Stimulated activated CD4-positive, alpha-beta T cell treated with anti-CD3 and anti-CD28 coated beads, Interleukin-4, amount 100 ng/mL, for 24 hours (primary cell): ENCODE measurements at places on chromosomes 6 and 20.

- DNase-seq: no peak
Measured at GRCh38 chr6:142682985-142683384, 262.0 kb downstream of the HIVEP2 start.

DNA sequence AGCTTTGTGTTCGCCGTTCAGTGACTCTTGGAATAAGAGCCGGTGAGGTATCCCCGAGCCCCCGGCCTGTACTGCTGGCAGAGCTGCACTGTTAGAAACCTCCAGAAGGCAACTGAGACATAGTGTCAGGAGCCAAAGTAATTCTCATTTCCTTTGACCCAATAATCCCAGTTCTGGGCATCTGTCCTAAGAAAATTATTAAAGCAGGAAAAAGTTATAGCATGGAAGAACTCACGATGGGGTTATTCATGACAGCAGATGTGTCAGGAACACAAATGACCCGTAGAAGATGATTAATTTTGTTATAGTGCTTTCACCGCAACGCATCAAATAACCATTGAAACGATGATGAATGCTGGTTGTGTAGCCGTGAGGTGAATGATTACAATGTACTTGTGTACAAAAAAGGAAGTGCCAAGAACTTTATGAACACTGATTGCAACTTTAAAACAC is 20.3 kb downstream of the CYP21A2 start:
- no peak for DNase-seq

GRCh38 chr6:54308289-54308985 is at the start of gene TINAG:
TSS of gene TINAG (plus strand) at chr6:54308441. CDS start at chr6:54308551, 110 bp downstream.
- DNase-seq: no peak

DNA sequence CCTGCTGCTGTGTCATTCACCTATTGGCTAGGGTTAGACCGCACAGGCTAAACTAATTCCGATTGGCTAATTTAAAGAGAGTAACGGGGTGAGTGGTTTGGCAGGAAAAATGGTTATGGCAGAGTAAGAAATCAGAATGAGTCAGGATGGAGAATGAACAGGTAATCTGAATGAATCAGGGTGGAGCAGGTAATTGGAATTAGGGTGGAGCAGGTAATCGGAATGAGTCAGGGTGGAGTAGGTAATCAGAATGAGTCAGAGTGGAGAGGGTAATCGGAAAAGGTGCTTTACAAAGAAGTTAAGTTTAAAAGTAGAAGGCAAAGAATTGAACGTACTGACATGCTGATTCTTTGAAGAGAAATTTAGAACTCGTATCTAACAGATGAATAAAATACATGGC is 11.7 kb downstream of the SLC35A1 start:
- no peak for DNase-seq

DNA sequence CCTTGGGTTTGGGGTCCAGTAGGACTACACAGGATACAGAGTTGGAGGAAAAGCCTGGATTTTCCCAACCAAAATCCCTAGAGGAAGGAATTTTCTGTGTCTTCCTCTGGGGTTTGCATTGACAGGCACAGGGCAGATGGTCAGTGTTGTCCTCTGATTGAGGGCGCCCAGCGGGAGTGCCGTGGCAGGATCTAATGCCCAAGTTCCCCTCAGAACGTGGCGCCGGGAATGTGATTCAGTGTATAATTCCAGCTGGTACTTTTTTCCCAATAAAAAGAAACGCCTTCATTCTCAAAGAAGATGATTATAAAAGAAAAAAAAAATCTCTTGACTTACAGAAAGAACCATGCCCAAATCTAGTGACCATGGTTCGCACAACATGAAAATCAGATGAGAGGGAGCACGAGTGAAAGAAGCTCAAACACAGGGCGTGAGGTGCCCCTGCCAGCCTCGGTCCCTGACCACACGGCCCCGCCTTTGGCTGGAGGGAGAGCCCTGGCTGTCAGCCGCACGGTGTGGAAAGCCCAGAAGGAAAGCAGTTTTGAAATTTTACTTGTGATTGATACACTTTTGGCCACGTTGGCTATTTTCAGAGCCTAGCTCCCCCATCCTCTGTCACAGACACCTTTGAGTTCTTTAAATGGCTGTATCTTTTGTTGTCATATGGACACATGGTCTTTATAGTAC is 31.6 kb downstream of the VEGFA start:
- no peak for DNase-seq

GRCh38 chr6:34391786-34392496 is 528 bp downstream of the NUDT3 start:
- peak; percentile 52 for DNase-seq

GRCh38 chr20:57076152-57076652 is 190.2 kb downstream of the BMP7 start:
- DNase-seq: no peak

DNA sequence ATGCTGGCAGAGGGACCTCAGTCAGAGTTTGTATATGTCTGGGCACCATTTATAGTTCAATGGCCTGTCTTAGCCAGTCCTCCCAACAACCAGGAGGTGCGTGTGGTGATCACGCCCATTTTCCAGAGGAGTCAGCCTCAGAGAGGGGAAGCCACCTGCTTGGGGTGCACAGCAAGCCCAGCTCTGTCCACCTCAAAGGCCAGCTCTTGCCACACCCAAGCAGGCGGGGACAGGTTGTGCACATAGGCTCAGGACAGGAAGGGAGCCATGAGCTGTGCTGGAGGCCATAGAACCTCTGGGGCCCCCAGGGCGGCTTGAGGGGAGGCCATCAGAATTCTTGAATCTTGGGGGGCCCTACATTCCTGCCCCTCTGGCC is 61.2 kb downstream of the DLGAP4 start:
- DNase-seq: no peak

DNA sequence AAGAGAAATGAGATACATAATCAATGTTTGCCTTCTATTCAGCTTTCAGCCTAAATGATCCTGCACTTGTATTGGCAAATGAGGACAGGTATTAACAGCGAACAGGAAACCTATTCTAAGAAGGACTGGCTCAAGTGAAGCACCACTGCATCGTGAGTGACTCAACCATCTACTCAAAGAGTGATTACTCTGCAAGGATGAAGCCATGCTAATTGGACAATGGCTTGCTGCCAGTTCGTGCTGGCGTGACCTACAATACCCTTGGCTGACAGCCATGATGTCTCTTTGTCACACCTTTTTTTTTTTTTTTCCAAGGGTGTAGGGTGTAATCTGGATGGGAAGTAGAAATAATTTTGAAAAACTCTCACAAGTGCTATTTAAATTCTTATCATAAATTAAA is 104.9 kb downstream of the GJA10 start:
- DNase-seq: no peak

DNA sequence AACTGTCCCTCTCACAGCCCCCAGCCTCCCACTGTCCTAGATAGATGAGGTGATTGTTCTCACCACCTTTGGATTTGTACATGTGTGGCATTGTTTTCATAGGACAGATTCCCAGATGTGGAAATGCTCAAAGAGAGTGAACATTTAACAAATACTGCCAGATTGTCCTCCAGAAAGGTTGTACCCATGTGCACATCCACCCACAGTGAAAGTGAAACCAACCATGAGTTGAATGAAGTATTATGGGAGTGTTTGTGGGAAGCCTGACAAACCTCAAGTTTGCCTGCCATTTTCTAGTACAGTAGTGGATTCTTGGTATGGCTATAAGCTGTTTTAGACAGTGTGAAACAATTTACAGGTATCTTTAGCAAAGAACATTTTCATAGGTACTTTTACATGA is 42.7 kb downstream of the ANKRD6 start:
- peak; percentile 10 for DNase-seq

- no peak for DNase-seq
Measured at GRCh38 chr20:35291654-35292503, at the start of gene FAM83C. TSS of gene FAM83C (minus strand) at chr20:35292425. CDS start at chr20:35292304, 121 bp downstream.

GRCh38 chr6:34553146-34553545 is 3.0 kb downstream of the SPDEF start:
- DNase-seq: no peak

GRCh38 chr6:11730641-11731040 is 48.0 kb downstream of the ADTRP start:
- peak; percentile 36 for DNase-seq

GRCh38 chr6:4134841-4135664 is at the start of gene ECI2:
TSS of gene ECI2 (minus strand) at chr6:4135575. CDS start at chr6:4135560, 15 bp downstream.
- DNase-seq: peak; percentile 48

DNA sequence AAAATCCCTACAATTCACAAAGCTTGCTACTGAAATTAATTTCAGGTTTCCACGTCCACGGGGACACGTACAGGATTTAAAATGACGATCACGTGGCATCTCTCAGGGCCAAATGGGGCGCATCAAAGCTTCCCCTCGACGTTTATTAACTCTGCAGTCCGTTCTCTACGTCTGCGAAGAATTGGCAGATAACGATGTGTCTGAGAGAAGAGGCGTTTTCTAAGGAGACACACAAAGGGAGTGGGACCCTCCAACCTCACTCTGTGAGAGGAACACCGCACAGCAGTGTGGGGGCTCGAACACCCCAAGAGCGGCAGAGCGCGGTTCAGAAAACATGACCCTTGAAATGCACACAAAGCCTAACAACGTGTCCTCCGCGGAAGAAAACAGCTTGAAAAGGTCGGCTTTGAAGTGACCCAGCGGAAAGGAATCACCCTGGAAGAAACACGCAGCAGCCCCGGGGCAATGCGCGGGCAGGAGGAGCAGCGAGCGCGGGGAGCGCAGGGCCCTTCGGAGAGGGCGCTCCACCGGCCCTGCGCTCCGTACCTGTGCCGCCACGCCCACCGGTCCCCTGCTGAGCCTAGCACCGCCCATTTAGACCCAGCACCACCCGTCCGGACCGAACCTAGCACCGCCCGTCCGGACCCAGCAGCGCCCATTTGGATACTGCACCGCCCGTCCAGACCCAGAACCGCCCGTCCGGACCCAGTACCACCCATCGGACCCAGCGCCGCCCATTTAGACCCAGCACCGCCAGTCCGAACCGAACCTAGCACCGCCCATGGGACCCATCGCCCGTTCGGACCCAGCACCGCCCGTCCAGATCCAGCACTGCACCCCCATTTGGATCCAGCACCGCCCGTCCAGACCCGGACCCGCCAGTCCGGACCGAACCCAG is 1.1 kb upstream of the AFDN start:
- peak; percentile 22 for DNase-seq

DNA sequence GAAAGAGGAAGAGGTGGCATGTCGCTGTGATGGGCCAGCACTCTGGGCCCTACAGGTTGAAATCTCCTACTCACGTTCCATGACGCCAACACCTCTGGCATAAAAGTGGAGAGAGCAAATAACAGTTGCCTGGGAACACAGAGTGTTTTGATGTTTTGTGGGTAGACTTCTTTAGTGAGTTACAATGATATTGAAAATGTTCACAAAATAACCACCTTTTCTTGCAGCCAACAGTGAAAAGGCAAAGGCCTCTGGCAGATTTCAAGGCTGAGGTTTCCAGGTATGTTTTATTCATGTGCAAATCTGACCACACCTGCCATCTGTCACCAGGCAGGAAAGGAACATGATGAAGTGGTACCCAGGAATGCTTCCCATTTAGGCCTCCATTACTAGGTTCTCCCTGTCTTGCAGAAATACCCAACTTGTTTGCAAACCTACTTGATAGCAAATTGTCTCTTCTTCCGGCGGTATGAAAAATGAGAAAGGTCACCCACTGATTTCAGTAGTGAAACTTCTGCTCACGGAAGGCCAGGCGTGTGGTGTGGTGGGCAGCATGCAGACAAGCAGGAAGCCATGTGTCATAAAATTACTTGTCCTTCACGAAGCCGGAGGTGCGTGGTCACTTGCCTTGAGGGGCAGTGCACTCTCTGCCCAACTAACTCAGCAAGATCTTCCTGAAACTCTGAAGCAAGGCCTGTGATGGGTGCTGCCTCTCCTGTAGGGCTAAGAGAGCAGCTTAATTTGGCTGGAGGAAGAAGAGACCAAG is 299.1 kb upstream of the PRDM1 start:
- no peak for DNase-seq

DNA sequence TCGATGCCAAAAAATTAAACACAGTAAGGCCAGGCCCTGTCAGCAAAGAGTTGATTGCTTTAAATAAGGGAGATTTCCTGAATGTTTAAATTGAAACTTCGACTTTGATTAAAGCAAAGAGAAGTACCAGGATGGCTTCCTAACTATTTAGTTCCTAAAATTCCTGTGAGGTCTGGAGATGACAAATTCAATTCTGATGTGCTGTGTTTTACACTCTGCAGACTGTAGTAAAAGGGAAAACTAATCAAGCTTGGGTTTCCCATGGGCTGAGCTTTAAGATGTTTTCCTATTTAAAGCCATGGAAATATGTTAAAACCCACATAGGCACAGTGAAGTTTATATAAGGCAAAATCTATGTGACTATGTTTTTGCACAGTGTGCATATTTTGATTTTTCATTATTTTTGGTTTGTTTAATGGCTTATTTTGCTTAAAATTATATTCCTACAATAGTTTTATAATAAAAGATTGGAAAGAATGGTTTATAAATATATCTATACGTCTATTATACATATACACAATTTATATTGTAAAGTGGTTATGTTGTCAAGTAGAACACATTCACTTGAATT is 198.5 kb upstream of the EYA4 start:
- DNase-seq: no peak

GRCh38 chr6:36852481-36853147 is 13.4 kb upstream of the CPNE5 start:
- DNase-seq: no peak

- no peak for DNase-seq
Measured at GRCh38 chr6:37536491-37537190, 36.9 kb upstream of the CCDC167 start.

DNA sequence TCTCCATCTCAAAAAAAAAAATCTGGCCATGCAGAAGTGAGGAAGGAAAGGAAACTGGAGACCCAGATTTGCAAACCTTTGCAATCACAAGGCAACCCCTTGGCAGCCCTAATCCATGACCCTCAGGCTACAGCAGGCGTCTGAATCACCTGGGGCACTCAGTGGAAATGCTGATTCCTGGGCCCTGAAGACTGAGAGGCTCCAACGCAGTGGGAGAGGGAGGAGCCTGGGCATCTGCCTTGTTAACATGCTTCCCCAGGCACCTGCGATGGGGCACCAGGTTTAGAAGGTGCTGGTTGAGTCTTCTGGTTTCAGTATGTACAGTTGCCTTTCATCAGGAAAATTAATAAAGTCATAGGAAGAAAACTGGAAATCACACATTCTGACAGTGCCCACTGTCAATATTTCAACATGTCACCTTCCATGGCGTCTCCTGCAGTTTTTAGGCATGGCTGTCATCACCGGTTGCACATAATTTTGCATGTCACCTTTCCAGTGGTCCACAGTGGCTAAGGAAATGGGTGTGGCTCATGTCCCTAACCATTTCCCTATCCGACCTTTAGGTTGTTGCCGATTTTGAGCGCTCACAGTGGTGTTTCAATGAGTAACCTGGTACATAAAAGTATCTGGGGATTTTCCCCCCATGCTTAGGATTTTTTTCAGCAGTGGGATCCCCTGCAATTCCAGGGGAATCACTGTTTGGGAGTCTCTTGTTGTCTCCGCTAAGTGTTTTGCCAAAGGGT is 56.9 kb downstream of the PREX1 start:
- no peak for DNase-seq

GRCh38 chr6:122265755-122266154 is 133.7 kb upstream of the HSF2 start:
- DNase-seq: no peak
